ENCODE measurements at places on chromosomes 1 and 21.

- DNase-seq = peak; percentile 36
Observed at GRCh38 chr21:29349702-29350101, 51.0 kb downstream of the BACH1 start.

DNA sequence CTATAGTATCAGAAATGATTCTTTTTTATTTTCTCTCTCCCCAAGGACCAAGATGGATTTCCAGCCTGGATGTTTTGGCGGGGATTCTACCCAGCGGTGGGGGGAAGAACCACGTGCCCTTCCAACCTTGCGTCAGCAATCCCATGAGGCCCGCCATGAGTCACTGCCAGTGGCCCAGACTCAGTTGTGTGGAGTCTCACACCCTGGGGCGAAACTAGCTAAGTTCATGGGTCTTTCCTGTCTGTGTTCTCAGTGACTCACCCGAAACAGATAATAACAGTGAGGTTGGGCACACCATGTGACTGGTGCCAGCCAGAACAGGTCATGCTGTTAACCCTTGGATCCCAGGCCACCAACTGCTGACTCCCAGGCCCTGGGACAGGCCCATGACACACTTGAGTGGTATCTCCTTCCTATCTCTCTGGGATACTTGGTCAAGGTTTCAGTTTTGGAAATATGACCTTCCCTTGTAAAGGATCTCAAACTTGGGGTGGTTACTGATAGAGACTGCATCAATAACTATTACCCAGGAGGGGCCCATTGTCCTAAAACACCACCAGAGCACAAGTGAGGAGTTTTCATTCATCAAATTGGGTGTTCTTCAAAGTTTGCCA, 98.0 kb upstream of the DUSP10 start:
- no peak for DNase-seq

GRCh38 chr1:245419461-245419978, 264.7 kb downstream of the KIF26B start:
- DNase-seq = no peak

DNA sequence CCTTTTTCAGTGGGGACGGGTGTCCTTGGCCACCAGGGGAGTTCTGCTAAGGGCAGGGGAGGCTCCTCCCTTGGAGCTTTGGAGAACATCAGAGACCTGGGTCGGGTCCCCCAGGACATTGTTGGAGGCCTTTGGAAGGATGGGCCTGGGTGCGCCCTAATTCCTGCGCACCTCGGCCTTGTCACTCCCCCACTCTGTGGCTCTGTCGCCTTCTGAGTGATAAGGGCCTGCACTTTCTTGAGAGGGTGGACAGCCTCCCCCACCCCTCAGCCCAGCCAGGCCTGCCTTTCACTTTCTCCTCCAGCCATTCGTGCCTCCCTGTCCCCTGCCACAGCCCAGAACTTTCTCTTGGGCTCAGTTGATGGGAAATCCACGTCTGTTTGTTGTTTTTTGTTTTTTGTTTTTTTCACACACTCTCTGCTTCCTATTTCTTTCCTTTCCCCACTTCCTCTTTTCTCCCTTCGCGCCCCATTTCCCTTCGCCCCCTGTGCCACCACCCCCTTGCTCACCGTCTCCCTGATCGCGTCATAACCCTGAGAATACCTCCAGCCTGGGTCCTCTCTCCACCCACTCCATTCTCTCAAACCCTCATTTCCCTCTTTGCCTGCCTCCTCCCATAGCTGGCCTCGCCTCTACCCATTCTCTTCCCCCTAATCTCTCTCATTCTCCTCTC, 85.6 kb downstream of the PAX7 start:
- no peak for DNase-seq

- DNase-seq = no peak
Observed at GRCh38 chr1:232040260-232040659, 413.7 kb downstream of the DISC1 start.

DNA sequence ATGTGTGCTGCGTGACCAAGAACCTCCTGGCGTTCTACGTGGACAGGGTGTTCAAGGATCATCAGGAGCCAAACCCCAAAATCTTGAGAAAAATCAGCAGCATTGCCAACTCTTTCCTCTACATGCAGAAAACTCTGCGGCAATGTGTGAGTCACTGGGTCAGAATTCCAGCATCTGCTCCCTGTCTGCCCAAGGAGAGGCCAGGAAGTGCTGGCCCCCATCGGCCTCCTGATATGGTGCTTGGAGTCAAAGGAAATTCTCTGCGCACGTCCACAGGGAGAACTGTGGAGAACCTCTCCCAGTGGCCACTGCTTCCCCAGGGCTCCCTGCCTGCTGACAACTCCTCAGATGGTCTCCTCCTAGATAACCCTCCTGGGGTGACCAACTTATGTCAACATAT, 25.6 kb upstream of the IL20 start:
- DNase-seq = no peak

GRCh38 chr1:101484689-101485338, 248.0 kb downstream of the S1PR1 start:
- no peak for DNase-seq

DNA sequence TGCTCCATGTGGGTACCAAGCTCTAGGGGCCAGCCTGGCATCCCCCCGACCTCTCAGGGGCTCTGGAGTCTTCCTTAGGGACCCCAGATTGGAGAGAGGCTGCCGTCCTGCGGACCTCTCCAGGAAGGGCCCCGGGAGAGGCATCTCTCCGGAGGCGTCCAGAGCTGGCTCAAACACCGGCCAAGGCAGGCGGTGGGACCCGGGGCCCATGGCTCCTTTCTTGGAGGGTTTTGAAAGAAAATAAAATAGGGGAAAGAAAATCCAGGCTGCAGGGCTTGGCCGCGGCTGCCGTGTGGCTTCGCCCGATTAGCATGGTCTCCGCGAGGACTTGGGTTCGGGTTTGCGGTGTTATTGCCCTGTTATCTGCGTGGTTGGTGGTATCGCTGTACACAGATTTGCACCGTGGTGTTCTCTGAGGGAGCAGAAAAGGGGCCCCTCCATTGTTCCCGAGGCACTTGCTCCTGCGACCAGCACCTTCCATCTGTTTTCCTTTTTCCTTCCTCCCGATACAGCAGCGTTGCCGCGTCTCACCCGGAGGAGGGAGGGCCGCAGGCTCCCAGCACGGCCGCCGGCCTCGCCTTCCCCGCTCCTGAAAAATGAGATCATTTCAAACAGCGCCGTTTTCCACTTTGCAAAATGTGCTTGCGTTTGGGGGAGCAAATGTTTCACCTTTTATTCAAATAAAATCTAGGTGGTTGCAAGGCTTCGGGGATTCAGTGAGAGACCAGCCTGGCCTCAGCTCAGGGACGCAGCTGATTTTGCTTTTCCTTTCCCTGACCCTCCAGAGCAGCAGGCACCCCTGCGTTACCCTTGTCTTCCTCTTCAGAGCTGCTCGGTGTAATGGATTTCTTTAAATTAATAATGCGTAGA, 86.3 kb downstream of the PRDM16 start:
- DNase-seq = no peak

- DNase-seq = no peak
Observed at GRCh38 chr1:24235921-24236788, 49.1 kb upstream of the IFNLR1 start.

DNA sequence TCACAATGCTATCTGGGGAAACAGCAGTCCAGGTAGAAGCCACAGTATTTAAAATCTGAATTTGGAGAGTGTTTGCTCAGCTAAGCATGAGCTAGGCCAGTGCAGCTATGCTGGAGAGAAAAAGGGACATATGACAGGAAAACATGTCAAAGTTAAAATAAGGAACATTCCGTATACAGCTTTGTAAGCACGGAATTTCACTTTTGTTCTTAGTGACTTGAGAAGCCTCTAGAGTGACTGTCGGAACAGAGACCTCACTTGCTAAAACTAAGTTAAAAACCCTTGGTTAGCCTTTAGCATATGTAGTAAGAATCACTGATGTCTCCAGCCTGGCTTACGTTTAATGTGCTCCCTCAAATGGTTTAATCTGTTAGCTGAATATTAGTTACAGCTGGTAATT, 661.7 kb downstream of the KCNT2 start:
- no peak for DNase-seq

DNA sequence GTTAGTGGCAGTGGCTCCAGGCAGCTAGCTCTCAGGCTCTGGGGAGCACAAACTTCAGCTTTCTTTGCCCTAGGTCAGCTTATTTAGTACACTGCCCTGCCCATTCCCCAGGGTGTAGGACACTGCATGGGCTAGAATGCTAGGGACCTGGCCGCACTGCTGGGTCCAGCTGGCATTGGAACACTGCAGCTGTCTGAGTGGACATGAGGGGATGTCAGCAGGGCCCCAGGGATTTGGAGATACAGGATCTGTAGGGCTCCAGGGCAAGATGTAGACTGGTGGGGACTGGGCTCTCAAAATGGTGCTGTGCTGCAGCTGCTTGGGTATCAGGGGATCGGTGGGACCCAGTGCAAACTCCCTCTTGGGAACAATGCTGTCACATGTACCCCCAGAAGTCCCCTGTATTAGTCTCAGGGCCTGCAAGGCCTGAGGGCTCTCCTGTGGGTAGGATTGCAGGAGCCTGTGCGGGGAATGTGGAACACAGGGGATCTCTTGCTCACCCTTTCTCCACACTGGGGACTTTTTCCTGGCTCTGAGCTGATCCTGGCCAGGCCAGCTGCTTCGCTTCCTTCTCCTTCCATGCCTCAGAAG, 25.2 kb upstream of the TTC22 start:
- DNase-seq = no peak

- no peak for DNase-seq
Observed at GRCh38 chr1:185412385-185413087, 95.5 kb upstream of the IVNS1ABP start.

GRCh38 chr1:116458695-116459094, 85.7 kb downstream of the ATP1A1 start:
- DNase-seq = no peak

DNA sequence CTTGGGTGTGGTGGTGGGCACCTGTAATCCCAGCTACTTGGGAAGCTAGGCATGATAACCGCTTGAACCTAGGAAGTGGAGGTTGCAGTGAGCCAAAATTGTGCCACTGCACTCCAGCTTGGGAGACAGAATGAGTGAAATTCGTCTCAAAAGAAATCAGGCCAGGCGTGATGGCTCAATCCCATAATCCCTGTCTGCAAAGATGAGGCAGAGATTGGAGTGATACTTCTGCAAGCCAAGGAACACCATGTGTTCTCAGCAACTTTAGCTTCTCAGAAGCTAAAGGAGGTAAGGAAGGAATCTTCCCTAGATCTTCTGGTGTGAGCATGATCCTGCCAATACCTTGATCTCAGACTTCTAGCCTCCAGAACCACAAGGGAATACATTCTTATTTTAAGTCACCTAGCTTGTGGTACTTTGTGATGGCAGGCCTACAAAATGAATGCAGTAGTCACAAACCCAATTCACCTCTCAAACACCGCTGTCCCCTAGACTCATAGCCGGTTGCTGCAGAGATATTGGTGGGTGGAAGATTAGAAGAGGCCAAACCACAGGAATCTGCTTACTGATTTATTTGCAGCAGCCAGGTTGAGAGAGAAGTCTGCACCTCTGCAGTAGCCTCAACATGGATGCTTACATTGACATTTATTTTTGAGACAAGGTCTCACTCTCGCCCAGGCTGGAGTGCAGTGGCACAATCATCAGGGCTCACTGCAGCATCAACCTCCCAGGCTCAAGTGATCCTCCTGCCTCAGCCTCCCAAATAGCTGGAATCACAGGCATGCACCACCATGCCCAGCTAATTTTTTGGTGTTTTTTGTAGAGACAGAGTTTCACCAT, 18.6 kb downstream of the L1TD1 start:
- DNase-seq = no peak

DNA sequence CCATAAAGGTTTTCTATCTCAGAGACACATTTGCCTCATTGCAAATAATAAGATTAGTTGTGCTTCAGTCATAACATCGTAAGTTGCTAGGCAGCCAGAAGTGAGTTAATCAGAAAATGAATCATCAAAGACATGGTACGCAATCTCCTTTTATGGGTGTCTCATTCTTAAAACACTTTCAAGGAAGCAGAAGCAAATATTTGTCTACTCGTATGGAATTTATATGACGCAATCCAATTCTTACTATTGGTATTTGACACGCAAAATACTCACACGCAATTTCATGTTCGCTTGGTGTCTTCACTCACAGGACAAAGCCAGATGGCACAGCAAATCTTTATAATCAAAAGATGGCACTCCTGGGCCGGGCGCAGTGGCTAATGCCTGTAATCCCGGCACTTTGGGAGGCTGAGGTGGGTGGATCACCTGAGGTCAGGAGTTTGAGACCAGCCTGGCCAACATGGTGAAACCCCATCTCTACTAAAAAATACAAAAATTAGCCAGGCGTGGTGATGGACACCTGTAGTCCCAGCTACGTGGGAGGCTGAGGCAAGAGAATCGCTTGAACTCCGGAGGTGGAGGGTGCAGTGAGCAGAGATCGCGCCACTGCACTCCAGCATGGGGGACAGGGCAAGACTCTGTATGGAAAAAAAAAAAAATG, 56.4 kb downstream of the HLCS start:
- DNase-seq = no peak

DNA sequence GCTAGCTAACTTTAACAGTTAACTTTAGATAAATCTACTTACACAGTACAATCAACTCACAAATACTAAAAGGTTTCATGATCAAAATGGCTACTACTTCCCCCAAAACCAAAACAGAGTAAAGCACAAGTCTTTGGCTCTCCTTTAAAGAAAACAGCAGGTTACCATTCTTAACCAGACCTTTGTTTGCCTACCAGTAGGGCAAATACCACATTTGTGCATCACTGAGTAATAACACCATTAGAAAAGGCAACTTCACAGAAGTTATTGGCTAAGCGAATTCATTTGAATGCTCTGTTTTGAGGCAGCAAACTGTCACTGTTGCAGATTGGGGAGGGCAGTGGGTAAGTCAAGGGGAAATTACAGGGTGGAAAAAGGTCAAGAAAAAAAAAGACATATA, 17.3 kb upstream of the SERPINC1 start:
- DNase-seq = no peak

- DNase-seq = no peak
Observed at GRCh38 chr1:118155106-118155505, 29.9 kb downstream of the SPAG17 start.

DNA sequence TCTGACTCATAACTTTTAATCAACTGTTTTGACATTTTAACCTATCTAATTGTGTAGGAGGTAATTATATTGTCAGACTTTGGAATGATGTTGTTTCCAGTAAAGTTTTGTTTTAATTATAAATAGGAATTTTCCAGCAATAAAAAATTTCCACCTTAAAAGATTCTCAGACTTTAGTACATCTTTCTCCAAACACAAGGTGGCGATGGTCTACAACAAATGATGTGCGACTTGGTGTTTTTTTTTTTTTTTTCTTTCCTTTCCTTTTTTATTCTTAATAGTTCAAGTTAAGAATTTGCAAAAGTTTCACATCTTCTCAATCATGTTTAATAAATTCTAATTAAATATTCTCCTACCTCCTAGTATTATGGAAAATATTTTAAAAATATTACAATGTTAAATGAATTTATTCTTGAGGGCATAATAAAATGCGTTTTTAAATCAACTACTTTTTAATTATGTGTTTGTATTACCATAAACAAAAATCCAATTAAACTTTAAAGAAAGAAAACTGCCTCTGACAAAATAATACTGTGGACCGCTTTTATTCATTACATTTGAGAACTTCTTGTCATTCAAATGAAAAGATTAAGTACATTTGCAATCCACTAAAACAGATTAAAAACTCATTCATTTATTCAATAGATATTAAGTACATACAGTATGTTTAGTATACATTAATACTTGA, 4.4 kb upstream of the ADAMTS1 start:
- DNase-seq = peak; percentile 2

Data from hematopoietic multipotent progenitor cell treated with erythropoietin and hydrocortisone succinate and interleukin-3 and kit ligand, for 15 days (in vitro differentiated cells).